PC-3 (cell line): ENCODE measurements at places on chromosomes 6 and 20.

GRCh38 chr20:4324611-4325243 lies 309.4 kb upstream of the RNF24 start:
- DNase-seq: no peak

DNA sequence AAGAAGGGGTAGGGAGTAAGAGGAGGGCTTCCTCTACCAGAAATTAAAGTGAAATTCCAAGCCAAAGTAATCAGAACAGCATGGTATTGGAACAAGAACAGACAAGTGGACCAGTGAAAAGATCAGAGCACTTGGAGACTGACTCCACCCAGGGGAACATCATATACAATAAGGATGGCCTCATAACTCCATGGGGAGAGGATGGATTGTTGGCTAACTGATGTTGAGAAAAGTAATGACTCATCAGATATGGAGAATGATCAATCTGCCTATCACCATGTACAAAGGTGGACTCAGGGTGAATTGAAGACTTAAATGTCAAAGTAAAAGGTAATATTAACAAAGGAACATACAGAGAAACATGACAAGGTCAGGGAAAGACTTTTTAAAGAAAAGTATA lies 12.8 kb downstream of the SLC22A3 start:
- DNase-seq: no peak

DNA sequence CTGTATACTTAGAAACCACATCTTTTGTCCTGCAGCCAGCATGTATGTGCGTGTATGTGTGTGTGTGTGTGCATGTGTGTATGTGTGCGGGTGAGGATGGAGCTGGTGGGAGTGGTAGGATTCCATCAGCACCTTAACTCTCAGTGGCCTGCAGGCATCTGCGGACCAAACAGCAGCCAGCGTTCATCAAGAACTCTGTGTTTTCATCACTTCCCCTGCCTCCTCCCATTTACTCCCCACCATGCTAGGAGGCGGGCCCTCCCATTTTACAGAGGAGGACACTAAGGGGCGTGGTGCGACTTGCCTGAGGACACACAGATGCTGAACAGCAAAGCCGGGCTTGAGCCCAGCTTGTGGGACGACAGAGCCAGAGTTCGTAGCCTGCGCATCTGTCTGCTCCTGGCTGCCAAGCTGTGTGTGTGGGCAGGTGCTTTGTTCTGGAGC lies 8.9 kb downstream of the VSTM2L start:
- DNase-seq: peak; percentile 25

- no peak for DNase-seq
Observed at GRCh38 chr6:145960918-145961589, 3.1 kb downstream of the SHPRH start.

- DNase-seq: no peak
Observed at GRCh38 chr6:115360602-115361325, 699.9 kb downstream of the FRK start.

DNA sequence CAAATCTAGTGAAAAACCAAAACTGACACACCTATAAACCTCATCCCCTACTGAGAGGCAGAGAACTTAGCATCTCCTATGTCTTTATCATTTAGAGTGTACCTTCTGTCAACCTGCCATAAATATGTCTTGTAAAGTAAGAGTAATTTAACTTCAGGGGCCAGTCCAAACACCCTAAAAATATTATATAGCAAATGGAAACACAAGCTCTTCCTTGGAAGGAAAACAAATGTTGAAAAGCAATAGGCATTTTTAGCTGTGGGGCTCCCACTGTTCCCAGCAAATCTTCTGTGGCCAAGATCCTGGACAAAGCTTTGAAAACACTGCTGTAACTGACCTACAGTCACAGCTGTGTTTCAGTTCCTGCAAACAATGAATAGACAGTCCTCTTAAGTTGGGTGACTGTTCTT lies 140.0 kb upstream of the RNF217 start:
- DNase-seq: no peak

DNA sequence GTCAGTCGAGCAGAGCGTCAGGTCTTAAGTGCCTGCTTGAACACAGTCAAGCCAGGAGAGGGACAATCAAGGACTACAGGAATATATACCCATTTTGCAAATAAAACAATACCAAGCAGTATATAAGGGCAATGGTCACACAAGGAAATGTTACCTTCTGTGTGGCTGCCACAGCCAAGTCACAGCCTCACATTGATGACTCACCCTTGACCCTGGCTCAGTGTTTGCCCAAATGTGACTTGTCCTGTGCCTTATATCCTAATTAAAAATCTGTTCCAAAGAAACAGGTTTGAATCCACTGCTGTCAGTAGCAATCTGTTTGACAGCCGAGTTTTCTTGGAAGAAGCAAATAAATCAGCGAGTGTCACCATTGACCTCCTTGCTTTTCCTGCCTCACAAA lies 34.3 kb downstream of the C6orf89 start:
- DNase-seq: peak; percentile 68

GRCh38 chr6:39698789-39699188 lies 26.4 kb downstream of the KIF6 start:
- no peak for DNase-seq

- peak; percentile 64 for DNase-seq
Observed at GRCh38 chr6:108557494-108558371, 3.0 kb upstream of the FOXO3 start.

DNA sequence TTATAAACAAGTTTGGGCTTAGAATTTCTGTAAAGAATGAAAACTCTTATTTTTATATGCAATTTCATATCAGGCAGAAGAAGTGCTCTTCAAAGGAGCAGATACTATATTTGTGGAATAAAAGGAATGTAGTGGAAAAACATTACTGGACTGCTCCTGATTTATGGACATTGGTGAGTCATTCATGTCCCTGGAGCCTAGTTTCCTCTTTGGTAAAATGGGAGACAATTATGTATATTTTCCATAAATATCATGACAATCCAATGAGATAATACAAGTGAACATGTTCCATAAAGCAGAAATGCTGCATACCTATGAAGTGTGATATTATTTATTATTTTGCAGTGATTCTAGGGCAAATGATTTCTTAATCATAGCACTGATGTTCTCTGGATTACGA lies 445.8 kb upstream of the CITED2 start:
- DNase-seq: peak; percentile 62

GRCh38 chr20:19995220-19995863 lies 21.8 kb upstream of the NAA20 start:
- DNase-seq: peak; percentile 77

- no peak for DNase-seq
Observed at GRCh38 chr6:126941751-126942150, 176.7 kb upstream of the RSPO3 start.

DNA sequence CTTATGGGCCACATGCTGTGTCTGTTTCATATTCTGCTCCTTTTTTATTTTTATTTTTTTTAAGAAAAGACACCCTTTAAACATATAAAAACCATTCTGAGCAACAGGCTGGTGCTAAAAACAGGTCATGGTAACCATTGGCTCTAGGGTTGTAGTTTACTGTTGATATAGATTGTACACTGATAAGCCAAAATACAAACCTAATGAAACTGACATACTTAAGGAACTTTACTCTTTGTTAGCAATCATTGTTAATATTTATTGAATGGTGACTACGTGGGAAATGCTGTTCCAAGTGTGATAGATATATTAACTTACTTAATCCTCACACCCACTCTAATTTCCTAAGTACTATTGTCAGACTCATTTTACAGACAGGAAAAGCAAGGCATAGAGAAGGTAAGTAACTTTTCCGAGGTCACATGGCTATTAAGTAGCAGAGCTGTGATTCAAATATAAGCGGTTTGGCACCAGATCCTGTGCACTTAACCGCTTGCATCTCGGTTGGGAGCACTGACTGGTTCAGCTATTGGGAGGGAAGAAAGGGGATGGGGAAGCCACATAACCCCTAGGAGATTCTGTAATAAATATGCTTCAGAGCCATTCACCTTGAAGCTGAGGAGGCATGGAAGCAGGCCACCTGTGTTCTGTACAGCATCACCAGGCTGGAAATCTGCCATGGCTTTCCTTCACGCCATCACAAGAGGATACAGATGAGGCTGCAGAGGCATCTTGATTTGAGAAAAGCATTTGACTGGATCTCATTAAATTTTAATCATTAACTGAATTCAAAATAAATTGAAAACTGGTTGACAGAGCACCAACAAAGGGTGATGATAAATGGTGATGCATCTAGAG lies 4.9 kb downstream of the TRAF3IP2 start:
- no peak for DNase-seq

DNA sequence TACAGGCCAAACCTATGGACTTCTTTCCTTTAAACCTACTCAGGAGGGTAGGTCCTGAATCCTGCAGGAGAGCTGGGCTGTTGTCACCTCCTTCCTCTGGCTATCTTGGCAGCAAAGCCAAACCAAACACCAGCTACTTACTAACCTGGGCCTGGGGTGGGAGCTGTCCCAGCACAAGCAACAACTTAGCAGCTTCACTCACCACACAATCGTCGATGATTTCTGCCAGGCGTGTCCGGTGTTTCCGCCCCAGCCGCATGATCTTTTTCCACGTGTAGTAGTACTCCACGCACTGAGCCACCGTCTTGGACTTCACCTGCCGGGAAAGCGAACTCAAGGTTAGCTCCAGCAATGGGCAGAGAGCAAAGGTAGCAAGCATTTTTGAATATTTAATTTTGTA lies 25.4 kb upstream of the MRPS10 start:
- peak; percentile 68 for DNase-seq

DNA sequence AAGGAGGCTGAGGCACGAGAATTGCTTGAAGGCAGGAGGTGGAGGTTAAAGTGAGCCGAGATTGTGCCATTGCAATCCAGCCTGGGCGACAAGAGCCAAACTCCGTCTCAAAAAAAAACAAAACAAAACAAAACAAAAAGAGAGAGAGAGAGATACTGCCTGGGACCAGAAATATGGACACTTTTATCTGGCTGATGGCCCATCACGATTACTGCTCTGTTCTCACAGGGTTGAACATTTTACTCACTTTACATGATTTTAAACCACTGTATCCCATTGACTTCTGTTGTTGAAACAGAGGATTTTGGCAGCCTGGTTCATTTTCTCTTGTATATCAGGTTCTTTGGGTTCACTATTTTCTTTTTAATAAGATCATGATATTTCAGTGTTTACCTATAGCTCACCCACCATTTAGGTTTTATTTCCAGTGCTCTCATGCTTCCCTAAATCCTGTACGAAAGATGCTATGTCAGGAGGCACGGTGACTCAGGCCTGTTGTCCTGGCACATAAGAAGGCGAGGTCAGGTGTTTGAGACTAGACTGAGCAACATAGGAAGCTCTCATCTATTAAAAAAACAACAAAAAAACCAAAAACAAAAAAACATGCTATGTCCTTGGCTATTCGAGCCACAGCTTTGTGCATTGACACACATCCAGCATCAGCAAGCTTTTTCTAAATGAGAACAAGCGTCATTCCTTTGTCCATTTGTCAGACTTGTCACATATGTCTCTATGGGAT lies 34.5 kb upstream of the RREB1 start:
- no peak for DNase-seq

DNA sequence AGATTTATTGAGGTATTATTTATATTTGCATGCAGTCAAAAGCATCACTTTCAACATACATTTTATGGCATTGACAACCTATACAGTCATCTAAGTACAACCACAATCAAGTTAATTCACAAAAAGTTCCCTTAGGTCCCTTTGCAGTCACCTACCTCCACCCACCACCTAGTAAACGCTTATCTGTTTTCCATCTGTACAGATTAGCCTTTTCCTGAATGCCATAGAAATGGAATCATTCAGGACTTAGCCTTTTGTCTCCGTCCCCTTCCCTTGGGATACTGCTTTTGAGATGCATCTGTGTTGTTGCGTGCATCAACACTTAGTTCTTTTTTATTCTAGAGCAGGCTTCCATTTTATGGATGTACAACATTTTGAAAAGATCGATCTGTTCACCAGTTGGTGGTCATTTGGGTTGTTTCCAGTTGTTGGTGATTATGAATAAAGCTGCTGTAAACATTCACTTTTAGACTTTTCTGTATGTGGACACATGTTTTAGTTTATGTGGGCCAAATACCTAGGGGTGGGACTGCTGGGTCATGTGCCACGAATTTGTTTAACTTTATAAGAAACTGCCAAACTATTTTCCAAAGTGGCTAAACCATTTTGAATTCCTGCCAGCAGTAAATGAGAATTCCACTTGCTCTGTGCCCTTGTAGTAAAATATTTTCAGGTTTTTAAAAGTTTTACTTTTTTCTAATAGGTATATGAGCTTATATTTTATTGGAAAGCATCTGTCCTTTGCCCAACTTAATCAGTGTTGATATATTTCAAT lies 17.6 kb upstream of the IFNGR1 start:
- peak; percentile 79 for DNase-seq

DNA sequence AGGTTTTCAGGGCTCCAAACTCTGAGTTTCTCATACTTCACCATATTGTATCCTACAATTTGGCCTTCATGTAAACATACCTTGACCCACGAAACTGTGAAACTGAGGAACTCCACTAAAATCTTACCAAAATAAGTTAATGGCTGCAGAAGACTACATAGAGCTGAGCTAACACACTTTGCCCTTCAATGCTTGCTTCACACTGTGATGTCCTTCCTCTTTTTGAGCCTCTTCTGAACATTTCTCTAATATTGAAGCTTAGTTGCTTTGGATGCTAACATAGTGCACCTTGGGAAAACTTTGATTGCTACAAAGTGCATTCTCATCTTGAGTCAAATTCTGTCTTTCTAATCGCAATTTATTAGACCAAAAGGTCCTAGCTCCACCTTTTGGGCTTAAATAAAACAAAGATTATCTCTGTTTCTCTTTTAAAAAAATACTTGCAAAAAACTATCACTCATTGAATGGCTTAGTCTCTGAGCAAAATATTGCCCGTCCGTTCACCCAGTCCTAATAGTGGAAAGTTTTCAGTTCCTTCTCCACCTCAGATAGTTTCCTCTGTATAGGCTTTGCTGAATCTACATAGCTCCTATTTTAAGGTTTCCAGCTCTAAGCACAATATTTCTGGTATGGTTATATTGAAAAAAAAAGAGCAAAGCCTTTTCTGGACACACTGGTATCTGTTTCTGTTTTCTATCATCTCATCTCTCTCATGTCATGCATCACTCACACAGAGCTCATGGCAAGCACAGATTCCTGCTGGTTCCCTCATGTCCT lies 494.6 kb downstream of the RFPL4B start:
- DNase-seq: no peak

DNA sequence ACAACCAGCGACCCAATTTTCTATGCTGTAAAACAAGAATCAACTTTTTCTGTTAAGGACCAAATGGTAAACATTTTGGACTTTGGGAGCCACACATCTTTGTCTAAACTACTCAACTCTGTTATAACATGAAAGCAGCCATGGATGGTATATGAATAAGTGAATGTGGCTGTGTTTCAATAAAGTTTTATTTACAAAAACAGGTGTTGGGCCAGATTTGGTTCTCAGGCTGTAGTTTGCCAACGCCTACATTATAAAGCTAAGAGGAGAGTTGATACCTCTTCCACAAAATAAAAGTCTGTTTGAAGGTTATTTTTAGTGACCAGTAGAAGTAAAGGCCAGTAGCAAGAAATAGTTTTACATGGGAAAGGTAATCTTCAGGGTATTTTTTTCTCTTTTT lies 60.4 kb upstream of the SDHAF4 start:
- no peak for DNase-seq

DNA sequence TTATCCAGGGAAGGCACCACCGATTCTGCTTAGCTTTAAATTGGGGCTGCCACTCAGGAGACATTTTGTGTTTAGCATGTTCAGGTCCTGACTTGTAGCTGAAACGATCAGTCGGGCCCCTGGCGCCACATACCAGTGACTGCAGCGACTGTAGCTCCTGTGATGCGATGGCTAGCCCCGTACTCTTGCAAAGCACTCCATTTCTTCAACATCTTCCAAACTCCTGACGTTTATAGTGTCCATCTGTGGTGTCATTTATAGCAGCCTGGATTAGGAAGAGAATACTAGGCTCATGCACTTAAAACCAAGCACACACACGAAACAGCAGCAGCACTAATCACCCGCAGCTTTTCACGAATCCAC lies 13.0 kb downstream of the POU3F2 start:
- no peak for DNase-seq
